ENCODE measurements at places on chromosomes 2 and 18.

DNA sequence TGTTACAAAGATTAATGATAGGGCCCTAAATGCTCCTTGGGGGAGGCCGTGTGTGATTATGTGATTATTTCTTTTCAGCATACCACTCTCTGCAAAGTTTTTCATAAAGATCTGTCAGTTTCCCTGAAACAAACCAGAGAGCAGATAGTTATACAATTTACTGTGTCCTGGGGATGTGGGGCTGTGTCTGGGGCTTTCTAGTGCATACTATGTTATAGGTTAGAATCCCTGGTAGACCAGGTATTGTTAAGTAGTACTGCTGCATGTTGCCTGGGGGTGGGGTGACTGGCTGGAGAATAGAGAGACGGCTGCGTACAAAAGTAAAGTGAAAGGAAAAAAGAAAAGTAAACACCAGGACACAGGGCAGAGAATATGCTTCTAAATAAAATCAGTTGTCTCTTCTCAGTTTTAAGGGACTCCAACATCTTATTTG, 3.3 kb upstream of the CCBE1 start:
- DNase-seq = no peak

GRCh38 chr2:133635131-133635530, 66.9 kb upstream of the NCKAP5 start:
- DNase-seq = no peak

DNA sequence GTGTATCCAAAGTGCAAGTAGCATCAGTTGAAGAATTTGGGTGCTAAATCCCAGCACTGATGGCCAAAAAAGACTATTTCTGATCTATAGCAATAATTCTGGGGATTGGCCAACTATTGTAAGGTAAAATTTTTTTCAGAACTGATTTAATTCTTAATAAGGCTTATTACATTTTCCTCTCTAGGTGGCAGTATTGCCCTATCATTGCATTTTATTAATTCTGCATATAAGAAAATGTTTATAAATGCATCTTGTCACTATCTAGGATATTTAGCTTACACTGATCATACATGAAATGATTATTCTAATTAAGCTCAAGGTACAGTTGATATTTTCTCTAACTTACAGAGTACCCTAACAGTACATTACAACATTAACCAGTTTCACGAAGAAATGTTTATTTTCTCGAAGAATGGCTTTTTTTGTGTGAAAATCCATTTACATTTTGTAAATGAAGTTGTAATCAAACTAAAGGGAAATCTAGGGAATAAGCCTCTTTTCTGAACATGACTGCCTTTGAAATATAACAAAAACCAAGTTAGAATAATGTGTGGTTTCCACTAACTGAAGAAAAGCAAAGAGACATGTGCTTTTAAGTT, 11.0 kb downstream of the TTN start:
- DNase-seq = no peak

GRCh38 chr2:190466819-190467446, 58.8 kb downstream of the MFSD6 start:
- no peak for DNase-seq

GRCh38 chr2:191399601-191400000, 154.4 kb downstream of the MYO1B start:
- no peak for DNase-seq

DNA sequence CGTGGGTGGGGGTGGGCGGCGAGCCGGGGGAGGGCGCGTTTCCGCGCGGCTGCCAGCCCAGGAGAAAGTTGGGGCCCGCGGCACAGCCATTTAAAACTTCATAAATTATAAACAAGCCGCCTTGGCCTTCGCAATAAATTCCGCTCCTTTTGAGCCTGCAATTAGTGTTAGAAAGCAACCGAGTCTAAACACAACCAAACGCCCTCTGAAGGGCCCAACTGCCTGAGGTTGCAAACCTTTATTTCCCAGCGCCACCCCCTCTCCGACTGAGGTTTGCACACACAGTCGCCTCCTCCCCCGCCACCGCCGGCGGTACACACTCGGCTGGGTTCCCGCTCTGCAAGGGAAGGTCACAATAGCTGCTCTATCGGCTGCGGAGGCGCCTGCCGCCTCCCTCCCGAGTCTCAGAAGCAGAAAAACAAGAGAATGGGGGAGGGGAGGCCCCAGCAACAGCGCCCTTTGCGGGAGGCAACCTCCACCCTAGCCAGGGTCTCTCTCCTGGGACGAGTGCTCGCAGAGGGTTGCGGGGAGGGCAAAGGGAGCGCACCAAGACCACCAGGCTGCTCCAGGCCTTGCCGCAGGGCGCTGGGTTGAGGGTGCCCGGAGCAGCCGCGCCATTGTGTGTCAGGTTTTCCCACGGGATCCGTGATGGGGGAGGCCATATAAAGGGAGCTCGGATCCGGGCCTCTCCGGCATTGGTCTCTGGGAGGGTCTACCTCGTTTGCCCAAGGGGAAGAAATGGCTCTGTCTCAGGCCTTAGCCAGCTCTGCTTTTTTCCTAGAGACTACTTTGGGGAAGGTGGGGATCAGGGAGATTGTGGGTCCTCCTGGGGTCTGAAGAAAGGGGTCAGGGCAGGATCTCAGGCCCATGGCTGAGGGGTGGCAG, 13.4 kb upstream of the HOXD1 start:
- no peak for DNase-seq

DNA sequence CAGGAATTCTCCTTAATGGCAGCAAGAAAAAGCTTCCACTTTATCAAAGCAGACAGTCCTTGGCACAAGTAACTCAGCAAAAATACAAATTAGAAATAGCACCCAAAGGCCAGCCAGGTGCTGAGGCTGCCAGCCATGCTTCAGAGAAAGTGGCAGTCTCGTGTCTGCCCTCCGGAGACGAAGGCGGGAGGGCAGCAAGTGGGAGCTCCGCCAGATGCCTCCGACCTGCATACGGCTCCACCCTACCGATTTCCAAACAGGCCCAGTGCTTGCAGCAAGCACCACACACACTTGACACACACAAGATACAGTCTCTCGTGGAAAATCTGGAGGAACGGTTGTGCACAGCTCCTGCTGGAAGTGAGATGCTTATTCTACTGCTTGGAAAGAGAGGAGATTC, 134.9 kb upstream of the REV1 start:
- no peak for DNase-seq

DNA sequence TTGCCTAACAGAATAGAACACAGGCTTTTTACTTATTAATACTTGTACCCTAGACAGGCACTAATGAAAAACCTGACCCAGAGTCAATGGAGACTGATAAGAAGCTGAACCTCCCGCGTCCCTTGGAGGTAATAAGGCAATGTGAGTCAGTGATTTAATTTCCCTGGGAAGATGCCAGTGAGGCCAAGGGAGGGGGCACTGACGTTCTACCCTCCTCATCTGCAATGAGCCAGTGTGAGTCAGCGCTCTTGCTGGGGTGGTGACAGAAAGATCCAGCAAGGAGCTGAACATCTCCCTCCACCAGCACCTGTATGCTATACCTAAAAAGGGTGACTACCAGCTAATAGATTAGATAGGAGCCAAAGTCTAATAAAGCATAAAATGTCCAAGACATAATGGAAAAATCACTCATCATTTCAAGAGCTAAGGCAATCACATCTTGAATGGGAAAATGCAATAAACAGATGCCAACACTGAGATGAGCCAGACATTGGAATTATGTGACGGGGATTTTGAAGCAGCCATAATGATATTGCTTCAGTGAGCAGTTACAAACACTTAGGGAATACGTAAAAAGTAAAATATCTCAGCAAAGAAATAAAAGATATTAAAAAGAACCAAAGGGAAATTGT, 116.9 kb downstream of the TPGS2 start:
- DNase-seq = no peak

DNA sequence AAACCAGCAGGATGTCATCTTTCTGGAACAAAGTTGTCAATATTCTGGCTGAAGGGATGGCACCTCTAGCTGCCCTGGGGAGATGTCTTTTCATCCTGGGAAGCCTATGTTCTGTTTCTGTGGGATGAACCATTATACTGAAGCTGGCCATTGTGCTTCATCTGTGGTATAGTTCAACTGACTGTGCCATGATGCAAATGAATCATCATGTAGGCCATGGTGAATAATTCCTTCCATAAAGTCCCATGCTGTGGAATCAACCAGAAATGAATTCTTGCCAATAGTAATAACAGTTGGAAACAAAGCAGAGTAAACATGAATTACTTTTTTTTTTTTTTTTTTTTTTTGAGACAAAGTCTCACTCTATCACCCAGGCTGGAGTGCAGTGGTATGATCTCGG, 64.1 kb upstream of the CNGA3 start:
- DNase-seq = no peak

GRCh38 chr2:9703701-9704221, 73.0 kb upstream of the YWHAQ start:
- no peak for DNase-seq
